ENCODE measurements at places on chromosomes 1 and 21. TPM values are rescaled to one million over a fixed set of nuclear protein-coding genes. Genes with fewer than 3 reads are reported as not detected.

GRCh38 chr1:26094677-26095383 lies 16.8 kb upstream of the PDIK1L start:
- no peaks in the 10 kb centered on the region for H3K36me3 ChIP-seq
- DNase-seq, result peak; percentile 20
- no peaks in the 10 kb centered on the region for H3K27me3 ChIP-seq
- H3K4me1 ChIP-seq, result no peaks in the 10 kb centered on the region

- DNase-seq, result no peak
- no peaks in the 10 kb centered on the region for H3K4me1 ChIP-seq
- no peak overlapping the region for H3K27ac ChIP-seq
- peaks cover 74% of the 10 kb centered on the region for H3K27me3 ChIP-seq
Measured at GRCh38 chr1:46490656-46491442, 1.2 kb downstream of the DMBX1 start.

GRCh38 chr1:84888753-84889152 lies 4.3 kb downstream of the LPAR3 start:
- H3K27me3 ChIP-seq, result no peaks in the 10 kb centered on the region
- H3K4me3 ChIP-seq, result no peak overlapping the region
- peaks cover 6% of the 10 kb centered on the region for H3K4me1 ChIP-seq
- no peak overlapping the region for H3K27ac ChIP-seq
- DNase-seq, result no peak

- no peak overlapping the region for H3K27ac ChIP-seq
- no peaks in the 10 kb centered on the region for H3K4me1 ChIP-seq
- H3K4me3 ChIP-seq, result no peak overlapping the region
- H3K36me3 ChIP-seq, result no peaks in the 10 kb centered on the region
Measured at GRCh38 chr21:40841524-40842196, 5.3 kb downstream of the DSCAM start.

DNA sequence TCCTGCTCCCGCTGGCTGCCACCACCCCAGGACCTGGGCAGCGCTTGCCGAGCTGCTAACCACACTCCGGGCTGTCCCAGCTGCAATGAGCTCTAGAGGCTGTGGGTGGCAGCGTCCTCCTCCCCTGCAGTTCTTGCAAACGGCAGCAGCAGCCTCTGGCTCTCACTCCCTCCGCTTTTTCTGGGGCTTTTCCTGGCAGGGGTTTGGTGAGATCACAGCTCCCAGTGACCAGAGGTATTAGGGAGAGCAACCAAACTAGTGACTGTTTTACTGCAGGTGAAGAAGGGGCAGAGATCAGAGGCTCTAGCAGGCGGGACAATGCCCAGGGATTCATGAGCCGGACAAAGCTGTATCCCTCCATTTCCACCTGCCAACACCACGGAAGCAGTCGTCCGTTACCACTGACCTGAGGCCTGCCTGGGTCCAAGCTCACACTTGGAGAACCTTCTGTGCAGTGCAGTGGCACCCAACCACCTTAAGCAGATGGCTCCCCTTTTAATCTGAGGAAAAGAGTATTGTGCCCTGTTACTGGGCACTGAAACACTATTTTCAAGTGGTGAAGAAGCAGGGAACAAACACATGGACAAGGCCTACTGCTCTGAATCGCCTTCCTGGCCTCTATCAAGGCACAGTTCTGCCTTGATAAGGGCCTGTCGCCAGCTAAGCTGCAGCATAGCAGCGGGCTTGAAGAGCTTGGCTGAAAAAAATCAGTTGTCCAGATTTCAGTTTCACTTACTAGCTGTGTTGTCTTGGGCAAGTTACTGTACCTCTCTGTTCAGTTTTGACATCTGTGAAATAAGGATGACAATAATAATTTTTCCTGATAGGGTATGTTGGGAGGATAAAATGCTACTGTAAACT lies at the start of gene F5:
TSS of gene F5 (minus strand) at position 87 of the 861 bp plus-strand sequence. CDS start 95 bp downstream, outside the sequence.
- no peaks in the 10 kb centered on the region for H3K27me3 ChIP-seq
- H3K27ac ChIP-seq, result no peak within 1 kb of the TSS
- H3K4me1 ChIP-seq, result no peaks in the 10 kb centered on the region

GRCh38 chr1:3140437-3140836 lies 71.4 kb downstream of the PRDM16 start:
- no peaks in the 10 kb centered on the region for H3K36me3 ChIP-seq
- H3K27me3 ChIP-seq, result peaks cover 17% of the 10 kb centered on the region
- H3K4me1 ChIP-seq, result no peaks in the 10 kb centered on the region

DNA sequence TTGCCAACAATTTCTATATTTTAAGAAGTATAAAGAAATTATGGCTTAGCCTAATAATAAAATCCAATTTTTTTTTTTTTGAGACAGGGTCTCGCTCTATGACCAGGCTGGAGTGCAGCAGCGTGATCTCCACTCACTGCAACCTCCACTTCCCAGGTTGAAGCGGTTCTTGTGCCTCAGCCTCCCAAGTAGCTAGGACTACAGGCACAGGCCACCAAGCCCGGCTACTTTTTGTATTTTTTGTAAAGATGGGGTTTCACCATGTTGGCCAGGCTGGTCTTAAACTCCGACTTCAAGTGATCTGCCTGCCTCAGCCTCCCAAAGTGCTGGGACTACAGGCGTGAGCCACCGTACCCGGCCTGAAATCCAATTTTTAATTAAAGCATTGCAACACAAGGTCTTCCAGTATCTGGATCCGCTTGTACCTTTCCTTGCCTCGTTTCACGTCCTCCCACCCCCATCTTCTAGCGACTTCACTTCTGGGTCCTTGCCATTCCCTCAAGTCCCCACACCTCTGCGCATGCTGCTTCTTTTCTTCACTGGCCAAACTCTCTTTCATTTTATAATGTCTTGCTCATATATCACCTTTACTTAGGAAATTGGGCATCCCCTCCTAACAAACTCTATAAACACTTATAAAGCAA lies 2.3 kb downstream of the FUBP1 start:
- H3K27me3 ChIP-seq, result no peaks in the 10 kb centered on the region
- no peaks in the 10 kb centered on the region for H3K4me1 ChIP-seq
- H3K4me3 ChIP-seq, result peak overlapping the region; percentile 71
- DNase-seq, result no peak
- peak overlapping the region; percentile 100 for H3K27ac ChIP-seq

DNA sequence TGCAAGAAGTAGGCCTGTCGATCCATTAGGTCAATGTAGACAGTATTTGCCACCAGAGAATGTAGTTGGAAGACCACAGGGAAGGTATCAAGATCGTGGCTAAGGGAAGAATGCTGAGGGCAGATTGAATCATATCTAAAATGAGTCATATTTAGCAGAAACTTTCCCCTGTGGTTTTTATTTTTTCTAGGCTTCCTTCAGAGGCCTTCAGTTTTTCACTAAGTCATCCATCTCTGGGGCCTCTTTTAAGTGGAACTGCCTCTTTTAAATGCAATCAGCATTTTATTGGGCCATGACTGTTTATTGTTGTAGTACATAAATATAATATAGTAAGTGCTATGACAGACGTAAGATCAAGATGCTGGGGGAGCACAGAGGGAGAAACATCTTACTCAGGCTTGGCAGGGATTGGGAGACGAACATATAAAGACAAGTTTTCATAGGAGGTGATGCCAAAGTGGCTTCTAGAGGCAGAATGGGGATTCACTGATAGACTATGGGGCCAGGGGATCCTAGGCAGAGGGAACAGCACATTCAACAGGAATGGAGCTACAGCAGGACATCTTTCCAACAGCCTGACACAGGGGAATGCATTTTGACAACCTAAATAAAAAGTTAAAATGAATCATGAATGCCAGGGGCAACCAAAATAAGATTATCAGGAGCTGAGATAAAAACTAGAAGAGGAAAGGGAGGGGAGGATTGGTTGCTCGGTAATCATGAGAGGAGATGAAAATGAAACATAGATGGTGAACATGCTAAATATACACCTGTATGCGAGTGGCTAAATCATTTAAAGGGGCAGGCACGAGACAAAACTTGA lies 20.1 kb downstream of the UBE2U start:
- no peaks in the 10 kb centered on the region for H3K27me3 ChIP-seq
- no peak overlapping the region for H3K4me3 ChIP-seq
- H3K4me1 ChIP-seq, result no peaks in the 10 kb centered on the region
- H3K27ac ChIP-seq, result no peak overlapping the region
- DNase-seq, result no peak

- H3K36me3 ChIP-seq, result no peaks in the 10 kb centered on the region
- no peak for DNase-seq
- no peak overlapping the region for H3K27ac ChIP-seq
- no peak overlapping the region for H3K4me3 ChIP-seq
- H3K4me1 ChIP-seq, result no peaks in the 10 kb centered on the region
Measured at GRCh38 chr21:25859235-25859929, 124.6 kb downstream of the GABPA start.

- no peaks in the 10 kb centered on the region for H3K4me1 ChIP-seq
- no peaks in the 10 kb centered on the region for H3K36me3 ChIP-seq
- no peaks in the 10 kb centered on the region for H3K27me3 ChIP-seq
- no peak overlapping the region for H3K4me3 ChIP-seq
- DNase-seq, result no peak
Measured at GRCh38 chr1:41641475-41641814, 157.0 kb upstream of the EDN2 start.

GRCh38 chr21:30942192-30942591 lies 60.8 kb upstream of the KRTAP11-1 start:
- H3K4me1 ChIP-seq, result no peaks in the 10 kb centered on the region
- no peaks in the 10 kb centered on the region for H3K27me3 ChIP-seq
- no peak for DNase-seq
- H3K4me3 ChIP-seq, result no peak overlapping the region
- no peak overlapping the region for H3K27ac ChIP-seq
- no peaks in the 10 kb centered on the region for H3K36me3 ChIP-seq

DNA sequence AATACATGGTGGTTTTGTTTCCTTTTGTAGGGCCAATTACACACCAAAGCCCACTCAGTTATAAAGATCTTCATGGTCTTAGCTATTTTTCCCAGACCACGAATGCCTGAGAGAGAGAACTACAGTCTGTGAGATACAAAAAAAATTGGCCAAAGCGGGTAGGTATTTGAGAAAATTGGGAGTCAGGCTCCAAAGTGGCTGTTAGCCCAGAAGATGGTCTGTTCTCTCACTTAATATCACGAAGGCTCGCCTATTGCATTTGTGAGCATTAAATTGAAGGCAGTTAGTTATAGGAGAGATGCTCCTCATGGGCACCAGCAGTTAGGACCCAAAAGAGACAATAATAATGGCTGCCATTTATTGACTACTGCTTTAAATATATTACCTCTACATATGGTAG lies 342.7 kb downstream of the PLPP3 start:
- H3K27me3 ChIP-seq, result no peaks in the 10 kb centered on the region
- no peaks in the 10 kb centered on the region for H3K36me3 ChIP-seq
- no peaks in the 10 kb centered on the region for H3K4me1 ChIP-seq
- DNase-seq, result no peak
- no peak overlapping the region for H3K4me3 ChIP-seq
- H3K27ac ChIP-seq, result no peak overlapping the region

- no peaks in the 10 kb centered on the region for H3K4me1 ChIP-seq
- no peak overlapping the region for H3K27ac ChIP-seq
- no peak overlapping the region for H3K4me3 ChIP-seq
- DNase-seq, result no peak
- H3K27me3 ChIP-seq, result no peaks in the 10 kb centered on the region
- no peaks in the 10 kb centered on the region for H3K36me3 ChIP-seq
Measured at GRCh38 chr1:214377485-214377884, 96.5 kb downstream of the SMYD2 start.

- no peaks in the 10 kb centered on the region for H3K4me1 ChIP-seq
- no peak for DNase-seq
- no peaks in the 10 kb centered on the region for H3K36me3 ChIP-seq
- H3K4me3 ChIP-seq, result no peak overlapping the region
Measured at GRCh38 chr1:96238426-96238825, 483.2 kb upstream of the PTBP2 start.

DNA sequence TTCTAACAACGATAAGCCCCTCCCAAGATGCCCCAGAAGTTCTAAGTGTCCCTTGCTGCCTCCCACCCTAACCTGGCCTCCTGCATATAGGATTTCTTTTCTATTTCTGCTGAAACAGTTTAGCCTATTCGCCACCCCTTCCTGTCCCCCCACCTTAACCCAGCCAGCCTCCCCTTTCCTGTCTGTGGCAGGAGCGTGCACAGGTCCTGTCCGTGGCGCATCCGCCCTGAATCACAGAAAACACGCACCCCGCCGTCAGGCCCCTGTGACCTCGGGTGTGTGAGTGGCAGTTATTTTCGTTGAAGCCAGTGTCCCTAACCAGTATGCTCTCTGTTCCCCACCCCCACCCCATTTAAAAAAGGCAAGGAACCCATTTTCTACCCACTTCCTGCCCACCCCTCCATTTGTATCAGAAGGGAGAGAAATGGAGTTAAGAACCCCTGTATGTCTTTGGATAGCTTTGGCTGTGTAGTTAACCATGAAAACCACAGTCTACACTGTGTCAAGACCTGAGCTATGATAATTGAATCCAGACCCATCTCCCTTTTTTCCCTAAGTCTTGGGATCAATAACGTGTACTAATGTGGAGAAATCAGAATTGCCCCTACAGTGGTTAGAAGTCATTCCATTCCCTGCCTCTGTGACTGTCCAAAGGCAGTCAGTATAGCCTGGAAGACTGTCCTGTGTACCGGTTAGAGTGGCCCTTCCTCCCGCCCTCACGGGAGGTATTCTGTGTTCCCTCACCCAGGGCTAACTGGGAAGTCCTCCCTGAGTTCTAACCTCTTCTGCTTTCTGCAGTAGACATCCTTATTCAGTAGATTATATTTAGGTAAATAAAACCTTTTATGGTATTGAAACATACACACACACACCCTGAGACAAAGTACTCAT lies 1.8 kb downstream of the PLEKHO1 start:
- no peaks in the 10 kb centered on the region for H3K27me3 ChIP-seq
- no peaks in the 10 kb centered on the region for H3K36me3 ChIP-seq
- H3K27ac ChIP-seq, result peak overlapping the region; percentile 98
- peak overlapping the region; percentile 93 for H3K4me3 ChIP-seq
- H3K4me1 ChIP-seq, result peaks cover 6% of the 10 kb centered on the region

- no peaks in the 10 kb centered on the region for H3K36me3 ChIP-seq
- H3K27ac ChIP-seq, result peak overlapping the region; percentile 24
- peak; percentile 62 for DNase-seq
- H3K4me3 ChIP-seq, result no peak overlapping the region
Measured at GRCh38 chr1:58515794-58516401, 30.6 kb downstream of the OMA1 start.

- H3K27ac ChIP-seq, result no peak overlapping the region
- DNase-seq, result no peak
- H3K4me1 ChIP-seq, result no peaks in the 10 kb centered on the region
- H3K4me3 ChIP-seq, result no peak overlapping the region
- peaks cover 7% of the 10 kb centered on the region for H3K27me3 ChIP-seq
Measured at GRCh38 chr1:11341901-11342552, 69.0 kb downstream of the UBIAD1 start.

OR14A16 gene
- not detected for total RNA-seq

RHBDL2 gene
- total RNA-seq, result 1.2 TPM

MNDA gene
- total RNA-seq, result 12.6 TPM

CLIC4 gene
- total RNA-seq, result 294 TPM

KIF14 gene
- not detected for total RNA-seq

PTPRU gene
- 38.5 TPM for total RNA-seq

PDC gene
- not detected for total RNA-seq

ADAMTSL4 gene
- total RNA-seq, result 133 TPM

C21orf91 gene
- 23.2 TPM for total RNA-seq

SERINC2 gene
- 3.9 TPM for total RNA-seq

OR2T29 gene
- total RNA-seq, result not detected

OR10X1 gene
- total RNA-seq, result not detected

All from uterus (tissue), 4 donors.